ENCODE measurements at places on chromosomes 5 and 9.

- no peak for DNase-seq
These were observed 7.4 kb downstream of the HNRNPH1 start for GRCh38 chr5:179616002-179616594.

DNA sequence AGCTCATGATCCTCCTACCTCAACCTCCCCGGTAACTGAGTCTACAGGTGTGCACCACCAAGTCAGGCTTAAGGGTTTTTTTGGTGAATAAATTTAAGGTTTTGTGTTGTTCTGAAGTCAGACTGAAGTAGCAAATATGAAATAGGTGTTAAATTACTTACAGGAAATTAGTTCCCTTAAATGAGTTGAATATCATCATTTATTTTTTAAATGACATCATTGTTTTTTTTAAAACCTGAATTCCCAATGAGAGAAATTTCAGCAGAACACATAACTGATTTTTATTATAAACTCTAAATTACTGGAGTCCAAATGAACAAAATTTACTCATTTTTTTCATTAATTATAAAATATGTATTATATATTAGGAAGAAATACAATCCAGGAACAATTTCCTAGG is 33.0 kb upstream of the NRG2 start:
- DNase-seq, result no peak

DNA sequence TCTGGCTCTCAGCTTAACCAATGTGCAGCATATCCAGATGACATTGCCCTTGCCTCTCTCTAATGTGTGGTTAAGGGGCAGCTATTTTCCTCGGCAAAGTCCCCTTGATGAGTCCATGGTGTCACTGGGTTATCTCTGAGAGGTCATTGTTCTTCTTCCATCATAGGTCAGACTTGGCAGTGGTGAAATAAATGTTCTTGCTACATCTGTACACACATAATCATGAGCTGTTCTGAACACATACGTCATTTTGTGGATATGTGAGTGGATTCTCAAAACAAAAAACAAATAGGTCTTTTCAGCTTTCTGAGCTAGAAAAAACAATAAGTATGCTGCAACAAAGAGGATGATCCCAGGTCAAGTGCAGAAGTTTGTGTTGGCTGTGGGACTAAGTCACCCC is 134.7 kb upstream of the PTPN3 start:
- DNase-seq, result no peak

DNA sequence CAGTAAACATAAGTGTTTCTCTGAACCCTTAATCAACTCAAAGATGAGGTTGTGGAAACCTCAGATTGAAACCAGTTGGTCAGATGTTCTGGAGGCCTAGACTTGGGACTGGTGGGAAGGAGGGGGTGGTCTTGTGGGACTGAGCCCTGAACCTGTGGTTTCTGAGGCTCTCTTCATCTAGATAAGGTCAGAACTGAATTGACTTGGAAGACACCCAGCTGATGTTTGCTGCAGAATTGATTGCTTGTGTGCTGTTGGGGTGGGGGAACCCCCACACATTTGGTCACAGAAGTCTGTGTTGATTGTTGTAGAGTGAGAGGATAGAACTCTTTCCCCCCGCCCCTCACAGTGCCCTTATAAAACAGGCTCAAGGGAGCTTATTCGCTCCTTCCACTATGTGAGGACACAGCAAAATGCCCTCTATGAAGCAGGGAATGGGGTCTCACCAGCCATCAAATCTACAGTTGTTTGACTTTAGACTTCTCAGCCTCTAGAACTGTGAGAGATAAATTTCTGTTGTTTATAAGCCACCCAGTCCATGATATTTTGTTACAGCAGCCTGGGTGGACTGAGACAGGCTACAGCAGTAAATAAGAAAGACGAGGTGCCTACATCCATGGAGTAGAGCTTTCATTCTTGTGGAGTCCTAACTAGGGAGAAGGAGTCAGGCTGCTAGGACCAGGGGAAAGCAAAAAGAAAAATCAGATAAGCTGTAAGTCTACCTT is 25.7 kb upstream of the UGCG start:
- DNase-seq, result no peak

DNA sequence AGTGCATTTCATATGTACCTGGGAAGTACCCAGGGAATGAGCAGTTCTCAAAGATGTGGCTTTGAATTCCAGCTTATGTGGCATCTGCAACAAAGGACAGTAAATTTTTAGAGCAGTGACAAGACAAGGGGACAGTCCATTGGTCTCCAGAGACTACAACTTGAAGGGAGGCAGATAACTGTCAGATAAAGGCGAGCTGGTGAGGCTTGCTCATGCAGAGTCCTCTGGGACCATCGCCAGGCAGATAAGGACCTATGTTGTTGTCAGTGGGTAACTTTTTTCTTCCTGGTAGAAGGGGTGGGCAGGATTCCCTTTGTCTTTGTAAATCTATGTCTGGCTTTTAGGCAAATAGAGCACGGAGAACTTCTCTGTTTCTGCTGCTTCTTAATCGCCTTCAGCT is 120.2 kb downstream of the ICE1 start:
- no peak for DNase-seq

GRCh38 chr5:89722538-89722937 is 687.0 kb downstream of the CETN3 start:
- DNase-seq, result peak; percentile 80

- no peak for DNase-seq
These were observed 1045.8 kb upstream of the DMAC1 start for GRCh38 chr9:8845376-8845775.

Data from NCI-H82 (cell line).